ENCODE measurements at places on chromosomes 2 and 18. TPM values are rescaled to one million over a fixed set of nuclear protein-coding genes. Genes with fewer than 3 reads are reported as not detected.

LYPD1 gene
- not detected for total RNA-seq

ATP6V1B1 gene
- not detected for total RNA-seq

DNA sequence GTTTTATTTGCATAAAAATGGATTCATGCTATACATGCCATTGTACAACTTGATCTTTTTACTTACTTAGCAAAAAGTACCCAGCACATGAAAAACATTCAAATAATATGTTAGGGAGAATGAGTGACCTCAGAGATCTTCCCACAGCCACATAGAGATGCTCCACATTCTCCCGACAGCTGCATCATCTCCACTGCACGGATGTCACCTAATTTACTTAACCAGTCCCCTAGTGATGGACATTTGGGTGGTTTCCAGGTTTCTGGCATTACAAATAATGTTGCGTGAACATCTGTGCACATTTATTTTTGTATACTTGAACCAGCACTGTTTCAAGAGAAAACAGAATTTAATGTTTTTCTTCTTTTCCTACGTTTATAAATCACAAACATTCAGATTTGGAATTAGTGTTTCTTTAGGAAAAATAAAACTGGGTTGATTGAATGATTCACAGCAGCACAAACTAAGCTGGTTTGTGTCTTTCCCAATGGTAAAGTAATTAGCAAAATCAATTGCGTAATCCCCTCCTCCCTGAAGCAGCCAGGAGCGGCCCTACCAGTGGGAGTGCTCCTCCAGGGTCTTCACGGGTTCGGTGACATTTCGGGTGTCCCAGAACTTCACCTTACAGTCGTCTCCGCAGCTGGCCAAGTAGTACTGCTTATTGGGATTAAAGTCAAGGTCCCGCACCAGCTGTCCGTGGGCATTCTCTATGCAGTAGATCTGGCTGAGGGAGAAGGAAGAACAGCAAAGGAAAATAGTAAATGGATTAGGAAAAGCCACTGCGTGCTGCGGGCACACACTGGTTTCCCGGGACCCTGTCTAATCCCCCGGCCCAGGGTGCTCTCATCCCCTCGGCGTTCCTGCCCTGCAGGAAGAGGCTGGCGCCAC is 183.9 kb downstream of the EIPR1 start:
- no peak for DNase-seq

DNA sequence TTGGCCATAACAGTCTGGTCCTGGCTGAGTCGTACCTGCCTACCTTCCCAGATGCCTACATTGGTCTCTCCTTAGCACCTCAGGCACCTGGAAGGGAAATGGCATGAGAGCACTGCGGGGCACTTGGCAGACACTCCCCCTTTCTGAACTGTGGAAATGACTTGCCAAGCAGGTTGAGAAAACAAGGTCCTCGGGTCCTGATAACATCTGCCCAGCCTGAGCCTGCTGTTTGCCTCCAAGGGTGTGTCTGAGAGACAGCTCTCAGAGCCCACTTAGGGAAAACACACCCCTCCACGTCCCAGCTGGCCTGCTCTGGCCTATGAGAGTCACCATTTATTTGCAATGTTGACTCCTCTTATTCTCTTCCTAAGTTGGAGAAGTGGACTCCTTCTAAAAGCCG is 10.5 kb downstream of the FAM110C start:
- DNase-seq: no peak

DNA sequence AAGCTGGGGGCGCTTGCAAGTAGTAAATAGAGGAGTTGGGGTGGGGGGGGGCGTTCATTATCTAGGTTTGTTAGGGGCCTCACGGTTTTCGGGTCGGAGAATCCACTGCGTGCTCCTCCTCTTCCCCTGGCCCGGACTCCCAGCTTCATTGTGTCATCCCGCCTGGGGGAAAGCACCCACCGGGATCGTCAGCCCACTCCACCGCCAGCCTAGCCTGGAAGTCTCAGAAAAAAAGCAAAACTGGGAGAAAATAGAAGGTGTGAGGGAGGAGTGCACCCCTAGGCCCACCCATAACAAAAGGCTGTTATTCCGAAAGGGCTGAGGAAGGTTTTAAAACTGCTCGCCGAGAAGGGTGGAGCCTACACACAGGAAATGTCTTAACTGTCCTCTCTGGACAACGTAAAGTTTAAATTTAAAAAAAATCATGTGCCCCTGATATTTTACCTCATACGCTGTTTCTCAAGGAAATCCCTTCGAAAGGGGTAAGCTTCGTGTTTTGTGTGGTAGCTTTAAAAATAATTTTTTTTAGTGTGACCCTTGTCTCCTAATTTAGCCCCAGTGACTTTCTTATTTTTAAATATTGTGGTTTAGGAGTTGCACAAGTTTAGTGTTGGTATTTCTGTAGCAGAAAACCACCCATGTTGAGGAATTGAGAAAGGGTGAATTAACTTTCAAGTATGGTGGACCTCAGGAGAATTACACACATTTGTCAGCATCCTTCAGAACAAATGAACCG is 104.2 kb downstream of the SPTBN1 start:
- DNase-seq: no peak

DNA sequence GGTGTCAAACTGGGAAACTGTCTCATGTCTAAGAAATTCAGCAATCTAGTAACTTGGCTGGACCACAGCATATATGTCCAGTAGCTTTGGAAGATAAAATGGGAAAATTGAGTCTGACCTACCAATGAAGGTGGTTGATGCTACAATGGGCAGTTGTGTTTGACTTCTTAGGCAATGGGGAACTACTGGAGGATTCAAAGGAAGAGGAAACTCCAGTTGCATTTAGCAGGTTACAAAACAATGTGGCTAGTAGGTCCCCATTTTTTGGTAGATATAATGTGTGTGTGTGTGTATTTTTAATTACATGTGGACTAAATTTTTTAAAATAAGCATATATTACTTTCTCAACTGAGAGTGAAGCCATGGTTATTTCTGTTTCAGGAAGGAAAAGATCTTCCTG is 427.7 kb downstream of the NBAS start:
- DNase-seq: no peak

DNA sequence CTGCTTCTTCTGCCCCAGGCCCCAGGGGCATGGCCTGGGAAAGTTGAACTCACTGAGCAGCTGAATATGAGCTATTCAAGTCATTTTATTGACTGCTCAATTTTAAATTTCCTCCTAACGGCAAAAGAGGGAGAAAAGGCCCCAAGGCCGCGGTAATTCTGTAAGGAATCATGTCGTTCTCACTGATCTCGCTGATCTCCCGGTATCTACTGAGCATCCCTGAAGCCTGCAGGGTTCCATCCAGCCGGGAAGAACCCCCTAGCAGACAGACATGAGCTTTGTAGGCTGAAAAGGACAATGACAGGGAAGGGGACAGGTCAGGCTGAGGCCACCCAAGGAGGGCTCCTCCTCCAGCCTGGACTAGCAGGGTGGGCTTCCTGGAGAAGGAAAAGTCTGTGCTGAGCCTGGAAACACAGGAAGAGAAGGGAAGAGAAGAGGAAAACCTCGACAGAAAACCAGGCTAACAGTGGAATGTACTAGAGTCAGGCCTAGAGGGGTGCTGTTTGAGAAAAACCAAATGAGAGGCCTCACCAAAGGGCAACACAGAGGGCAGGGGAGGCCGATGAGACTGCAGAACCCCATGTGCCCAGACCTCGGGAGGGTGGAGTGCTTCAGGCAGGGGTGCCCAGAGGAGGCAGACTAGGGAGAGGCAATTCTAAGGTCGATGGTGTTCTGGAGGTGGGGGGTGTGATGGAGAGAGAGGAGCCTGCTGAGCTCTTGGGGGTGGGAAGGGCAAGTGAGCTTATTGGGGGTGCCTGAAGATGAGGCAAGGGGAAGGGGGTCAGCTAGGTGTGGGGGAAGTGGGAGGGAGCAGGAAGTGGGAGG is 2.9 kb upstream of the NPPC start:
- no peak for DNase-seq

Data from GM12878 (cell line).